ENCODE measurements at places on chromosomes 13 and 19. TPM values are rescaled to one million over a fixed set of nuclear protein-coding genes. Genes with fewer than 3 reads are reported as not detected.

DNA sequence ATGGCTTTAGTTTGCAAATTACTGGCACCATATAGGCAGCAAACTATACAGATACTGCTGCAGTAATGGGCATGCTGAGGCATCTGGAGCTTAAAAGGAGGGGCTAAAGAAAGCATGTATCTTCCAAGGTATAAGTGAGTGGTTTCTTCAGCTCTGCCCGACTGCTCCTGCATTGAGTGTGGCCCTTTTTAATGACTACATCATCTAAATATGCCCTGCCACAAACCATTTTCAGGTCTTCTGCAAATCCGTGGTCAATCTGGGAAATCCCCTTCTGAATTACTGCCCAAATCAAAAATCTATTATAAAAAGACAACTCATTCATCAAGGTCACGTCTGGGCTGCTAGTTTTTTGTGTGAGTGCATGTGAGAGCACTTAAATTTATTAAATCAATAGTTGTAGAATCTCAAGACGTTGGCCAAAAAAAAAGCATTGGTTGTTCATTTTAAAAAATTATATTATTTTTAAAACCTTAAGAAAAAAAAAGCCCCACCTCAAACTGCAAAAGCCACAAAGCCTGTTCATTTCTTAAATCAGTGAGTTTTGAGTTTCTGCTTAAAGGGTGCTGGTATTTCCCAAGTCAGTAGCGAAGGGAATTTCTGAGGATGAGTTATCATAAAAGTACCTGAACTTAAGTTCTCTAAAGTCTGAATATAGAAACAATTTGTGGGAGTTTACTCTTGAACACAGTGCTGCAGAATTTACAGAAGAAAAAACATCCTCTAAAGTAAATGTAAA is 16.3 kb downstream of the LCP1 start:
- no peak for DNase-seq

DNA sequence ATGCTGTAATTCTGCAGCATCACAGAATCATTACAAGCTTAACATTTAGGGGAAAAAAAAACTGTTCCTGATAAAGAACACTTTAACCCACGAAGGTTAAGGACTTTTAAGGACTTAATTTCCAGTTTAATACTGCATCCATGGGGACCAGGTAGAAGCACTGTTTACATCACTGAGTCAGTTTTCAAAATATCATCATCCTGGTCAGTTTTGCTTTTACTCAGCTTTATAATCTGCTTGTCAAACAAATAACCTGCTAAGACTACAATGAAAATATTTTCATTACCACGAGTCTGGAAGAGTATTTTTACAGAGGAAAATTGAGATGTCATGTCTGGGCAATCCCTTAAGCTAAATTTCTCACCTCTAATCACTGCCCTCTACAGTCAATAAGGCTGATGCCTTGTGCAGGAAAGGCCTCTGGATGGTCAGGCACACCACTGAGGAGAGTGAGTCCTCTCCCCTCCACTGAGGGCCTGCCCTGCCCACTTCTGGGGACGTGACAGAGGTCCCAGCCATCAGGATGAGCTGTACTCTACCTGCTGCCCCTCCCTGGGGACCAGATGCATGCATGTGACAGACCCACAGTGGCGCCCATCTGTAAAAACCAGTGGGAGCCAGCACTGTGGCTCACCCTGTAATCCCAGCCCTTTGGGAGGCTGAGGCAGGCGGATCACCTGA is 31.0 kb downstream of the FOXO1 start:
- DNase-seq: no peak

Gene POU4F1
- total RNA-seq: not detected

GRCh38 chr13:42039457-42039945 is 8.9 kb upstream of the DGKH start:
- DNase-seq: no peak

GRCh38 chr13:85853161-85853894 is 54.1 kb upstream of the SLITRK6 start:
- no peak for DNase-seq

DNA sequence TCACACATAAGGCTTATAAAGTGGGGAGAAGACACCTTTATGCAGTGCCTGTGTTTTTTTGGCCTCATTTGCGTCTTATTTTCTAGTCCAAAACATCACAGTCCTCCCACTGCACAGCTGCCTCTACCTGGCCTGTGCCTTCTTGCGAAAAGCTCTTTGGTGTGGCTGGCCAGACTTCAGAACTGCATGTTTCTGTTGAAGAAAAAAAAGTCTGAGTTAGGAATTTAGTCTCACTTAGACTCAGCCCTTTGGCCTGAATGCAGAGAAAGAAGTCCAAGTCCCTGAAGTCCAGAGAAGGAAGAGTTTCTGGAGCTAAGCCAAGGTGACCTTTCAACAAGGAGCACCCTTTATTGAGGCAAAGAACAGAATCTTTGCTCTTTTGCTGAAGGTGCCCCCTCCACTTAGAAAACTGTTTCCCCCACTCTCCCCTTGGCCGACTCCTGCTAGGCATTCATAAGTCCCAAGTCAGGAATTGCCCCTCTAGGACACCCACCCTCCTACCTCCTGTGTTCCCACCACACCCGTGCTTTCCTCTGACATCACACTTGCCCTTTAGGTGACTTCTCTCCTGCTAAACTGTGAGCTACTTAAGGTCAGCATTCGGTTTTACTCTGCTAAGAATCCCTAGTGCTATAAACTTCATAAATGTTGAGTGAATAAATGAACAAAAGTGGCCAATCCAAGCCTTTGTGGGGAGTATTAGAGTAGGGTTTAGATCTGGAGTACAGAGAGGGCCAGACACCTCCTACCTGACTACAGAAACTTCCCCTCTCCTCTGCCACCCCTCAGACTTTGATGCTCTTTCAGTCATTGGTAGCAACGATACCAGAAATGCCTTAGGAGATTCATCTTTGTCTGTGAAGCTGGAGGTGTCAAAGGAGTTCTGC is 226.8 kb downstream of the LACC1 start:
- DNase-seq: no peak

All from mesothelial cell of epicardium (in vitro differentiated cells).